ENCODE measurements at places on chromosomes 12 and 14.

DNA sequence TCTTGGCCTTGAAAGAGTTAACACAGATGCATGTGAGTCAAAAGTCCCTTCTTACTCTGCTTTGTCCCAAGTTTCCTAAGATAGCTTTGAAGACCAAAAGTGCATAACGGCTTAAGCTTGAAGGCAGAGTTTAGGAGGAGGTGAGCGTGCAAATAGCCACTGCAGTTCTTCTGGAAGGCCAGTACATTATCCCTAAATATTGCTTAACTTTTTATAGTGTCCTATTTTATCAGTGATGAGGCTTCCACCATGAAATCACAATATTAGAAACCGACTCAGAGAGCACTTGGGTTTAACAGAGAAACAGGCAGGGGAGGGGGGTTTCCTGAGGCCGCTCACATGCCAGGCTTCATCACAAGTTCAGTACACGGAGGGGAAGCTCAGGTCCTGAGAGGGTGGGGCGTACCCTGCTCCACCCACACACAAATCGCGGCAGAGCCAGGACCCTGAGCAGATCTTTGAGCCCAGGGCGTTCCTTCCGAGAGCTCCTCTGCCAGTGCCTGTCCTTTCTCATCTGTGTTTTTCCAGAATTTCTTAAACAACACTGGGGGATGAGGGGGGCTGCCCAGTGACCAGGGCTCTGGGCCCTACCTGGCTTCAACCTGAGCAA, 26.8 kb upstream of the BDKRB2 start:
- DNase-seq = no peak

DNA sequence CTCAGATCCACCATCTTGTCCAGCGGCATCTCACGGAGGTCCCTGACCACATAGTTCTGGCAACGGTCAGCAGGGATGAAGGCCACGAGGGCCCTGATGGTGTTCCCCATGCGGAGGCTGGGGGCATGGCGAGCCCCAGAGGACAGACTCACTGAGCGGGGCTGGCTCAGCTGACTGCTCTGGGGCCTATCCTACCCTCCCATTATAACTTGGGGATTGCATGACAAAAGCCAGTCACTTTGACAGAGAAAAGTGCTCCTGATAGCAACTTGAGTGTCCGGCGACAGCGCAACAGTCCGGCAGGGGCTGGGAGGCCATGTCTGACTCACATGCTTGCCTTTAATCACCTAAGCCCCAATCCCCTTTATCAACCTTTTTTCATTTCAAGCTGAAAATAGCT, at the start of gene LRRC10:
TSS of gene LRRC10 (minus strand) at position 179 of the 400 bp plus-strand sequence. CDS start at position 110, 69 bp downstream.
- no peak for DNase-seq

GRCh38 chr12:94677778-94678177, 27.4 kb upstream of the TMCC3 start:
- DNase-seq = no peak

DNA sequence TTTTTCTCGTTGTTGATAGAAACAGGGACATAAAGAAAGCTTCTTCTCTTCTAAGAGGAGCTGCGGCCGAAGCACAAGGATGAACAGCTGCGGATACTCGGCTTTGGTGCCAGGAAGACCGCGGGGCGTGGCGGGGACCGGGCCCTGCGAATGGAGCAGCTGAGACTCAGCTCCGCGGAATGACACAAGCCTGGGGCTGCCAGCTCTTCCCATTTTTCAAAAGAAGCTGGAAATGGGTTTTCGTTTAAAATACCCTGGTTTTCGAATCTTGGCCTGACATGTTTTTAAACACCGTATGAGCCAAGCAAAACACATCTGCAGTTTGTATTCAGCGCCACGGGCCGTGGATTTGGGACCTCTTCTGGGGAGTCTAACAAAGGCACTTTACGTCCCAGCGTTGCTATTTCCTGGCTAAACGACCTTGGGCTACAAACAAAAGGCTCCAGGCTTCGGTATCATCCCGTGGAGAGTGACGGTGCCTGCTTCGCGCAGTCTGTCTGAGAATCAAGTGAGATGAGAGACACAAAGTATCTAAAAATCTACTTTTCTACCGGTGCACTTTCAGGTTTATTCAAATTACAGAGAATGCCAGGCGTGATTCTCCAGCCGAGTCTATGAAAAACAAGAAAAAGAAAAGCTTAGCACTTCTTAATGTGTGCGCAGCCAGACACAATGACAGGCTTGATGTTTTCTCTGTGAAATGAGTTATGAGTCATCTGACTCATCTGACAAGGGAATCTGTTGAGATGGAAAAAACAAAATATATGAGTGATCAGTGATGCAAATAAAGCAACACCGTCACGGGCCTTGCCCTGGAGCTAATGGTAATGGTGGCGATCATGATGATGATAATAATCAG, 114.0 kb upstream of the TMEM132D start:
- DNase-seq = peak; percentile 68

DNA sequence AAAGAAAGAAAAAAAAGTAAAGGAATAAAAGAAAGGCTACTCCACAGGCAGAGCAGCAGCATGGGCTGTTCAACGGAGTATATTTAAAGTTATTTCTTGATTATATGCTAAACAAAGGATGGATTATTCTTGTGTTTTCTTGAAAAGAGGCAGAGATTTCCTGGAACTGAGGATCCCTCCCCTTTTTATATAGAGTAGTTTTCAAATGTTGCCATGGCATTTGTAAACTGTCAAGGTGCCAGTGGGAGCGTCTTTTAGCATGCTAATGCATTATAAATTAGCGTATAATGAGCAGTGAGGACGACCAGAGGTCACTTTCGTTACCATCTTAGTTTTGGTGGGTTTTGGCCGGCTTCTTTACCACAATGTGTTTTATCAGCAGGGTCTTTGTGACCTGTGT, 383.0 kb downstream of the PCNX1 start:
- no peak for DNase-seq

DNA sequence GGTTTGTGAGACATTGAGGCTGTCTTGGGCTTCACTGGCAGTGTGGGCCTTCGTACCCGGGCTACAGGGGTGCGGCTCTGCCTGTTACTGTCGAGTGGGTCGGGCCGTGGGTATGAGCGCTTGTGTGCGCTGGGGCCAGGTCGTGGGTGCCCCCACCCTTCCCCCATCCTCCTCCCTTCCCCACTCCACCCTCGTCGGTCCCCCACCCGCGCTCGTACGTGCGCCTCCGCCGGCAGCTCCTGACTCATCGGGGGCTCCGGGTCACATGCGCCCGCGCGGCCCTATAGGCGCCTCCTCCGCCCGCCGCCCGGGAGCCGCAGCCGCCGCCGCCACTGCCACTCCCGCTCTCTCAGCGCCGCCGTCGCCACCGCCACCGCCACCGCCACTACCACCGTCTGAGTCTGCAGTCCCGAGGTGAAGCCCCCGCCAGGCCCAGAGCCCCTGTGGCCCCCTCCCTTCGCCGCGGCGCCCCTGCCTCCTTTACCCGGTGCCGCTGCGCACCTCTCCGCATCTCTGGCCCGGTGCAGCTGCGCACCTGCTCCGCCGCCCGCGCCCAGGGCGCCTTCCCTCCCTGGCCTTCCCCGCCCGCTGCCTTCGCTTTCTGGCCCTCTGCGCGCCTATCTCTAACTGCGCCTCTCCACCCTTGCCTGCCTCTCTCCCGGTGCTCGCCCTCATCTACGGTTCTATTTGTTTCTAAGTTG, at the start of gene ENO2:
TSS of gene ENO2 (plus strand) at position 335 of the 701 bp plus-strand sequence. CDS start 1,253 bp downstream, outside the sequence.
- DNase-seq = peak; percentile 55

- DNase-seq = no peak
Observed at GRCh38 chr14:33578461-33579216, 372.2 kb downstream of the EGLN3 start.

- DNase-seq = no peak
Observed at GRCh38 chr12:53166837-53167236, 13.7 kb upstream of the ZNF740 start.

- DNase-seq = peak; percentile 80
Observed at GRCh38 chr14:105248368-105249181, at the start of gene BTBD6. Gene BTBD6 (plus strand): TSS chr14:105248533. CDS start chr14:105248712, 179 bp downstream.

GRCh38 chr14:103026988-103027387, 30.4 kb downstream of the CDC42BPB start:
- no peak for DNase-seq

DNA sequence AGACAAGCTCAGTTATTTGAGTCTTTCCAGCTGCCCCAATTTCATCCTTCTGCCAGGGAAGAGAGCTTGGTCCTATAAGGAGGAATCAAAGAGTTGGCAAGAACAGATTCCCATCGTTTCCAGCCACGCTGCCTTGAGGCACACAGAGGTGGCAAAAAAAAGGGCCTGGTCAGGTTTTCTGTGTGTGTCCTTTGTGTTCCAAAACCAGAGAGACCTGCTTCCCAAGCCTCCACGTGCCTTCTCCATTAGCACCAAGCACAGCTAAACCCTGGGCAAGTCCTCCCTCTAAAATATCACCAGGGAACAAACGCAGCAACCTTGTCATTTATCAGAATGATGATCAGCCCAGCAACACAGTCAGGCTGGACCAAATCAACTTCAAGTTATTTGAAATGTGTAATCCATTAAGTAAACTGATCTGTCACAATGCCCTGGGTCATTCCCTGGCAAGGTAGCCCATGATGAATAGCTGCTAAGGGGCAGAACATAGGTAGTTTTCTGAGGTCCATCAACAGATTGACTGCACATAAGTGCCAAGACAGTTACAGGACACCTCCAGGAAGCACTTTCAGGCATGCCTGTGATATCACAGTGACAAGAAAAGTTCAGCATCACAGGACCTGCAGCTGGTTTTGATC, 28.6 kb upstream of the C12orf42 start:
- DNase-seq = no peak

Data from hippocampal formation (tissue), 2 donors.